ENCODE measurements at places on chromosomes 11 and 22.

- no peak for DNase-seq
These were observed 22.2 kb downstream of the DDI1 start for GRCh38 chr11:104058680-104059079.

GRCh38 chr22:28899199-28899853, 16.0 kb downstream of the ZNRF3 start:
- peak; percentile 34 for DNase-seq

GRCh38 chr11:33437529-33437928, 180.3 kb downstream of the HIPK3 start:
- no peak for DNase-seq

DNA sequence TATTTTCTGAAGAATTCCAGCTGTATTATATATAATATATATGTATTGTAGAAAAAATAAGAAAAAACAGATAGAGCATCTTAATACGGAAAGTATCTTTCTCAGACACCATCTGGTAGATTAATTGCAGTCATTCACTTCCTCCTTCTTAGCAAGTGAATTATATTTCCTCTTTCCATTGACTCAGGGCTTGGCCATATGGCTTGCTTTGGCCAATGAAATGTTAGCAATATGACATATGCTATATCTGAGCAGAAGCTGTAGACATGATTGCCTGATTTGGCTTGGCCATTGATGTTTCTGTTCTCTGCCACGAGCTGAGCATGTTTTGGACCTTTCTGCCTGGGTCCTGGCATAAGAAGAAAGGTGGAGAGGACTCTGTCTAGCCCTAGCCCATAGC, 34.4 kb upstream of the ZBED5 start:
- no peak for DNase-seq

DNA sequence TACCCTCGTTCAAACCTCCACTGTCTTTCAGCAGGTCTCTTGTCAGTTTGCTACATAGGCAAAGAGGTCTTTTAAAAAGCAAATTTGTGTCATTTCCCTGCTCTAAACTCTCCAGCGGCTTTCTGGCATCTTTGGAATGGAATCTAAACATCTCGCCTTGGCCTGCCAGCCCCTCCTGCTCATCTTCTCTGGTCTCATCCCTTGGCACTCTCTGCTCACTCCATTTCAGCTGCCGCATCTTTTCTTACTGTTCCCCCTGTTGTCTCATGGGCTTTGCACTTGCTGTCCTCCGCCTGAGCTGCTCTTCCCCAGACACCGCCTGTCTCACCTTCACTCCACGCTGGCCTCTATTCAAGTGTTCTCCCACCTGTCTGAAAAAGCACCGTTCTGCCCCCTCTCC, 46.6 kb downstream of the BMAL1 start:
- DNase-seq: no peak
